ENCODE measurements at places on chromosomes 7 and 10. TPM values are rescaled to one million over a fixed set of nuclear protein-coding genes. Genes with fewer than 3 reads are reported as not detected.

XRCC2 gene
- polyA plus RNA-seq: 3.9 TPM

COX15 gene
- 41.2 TPM for polyA plus RNA-seq

TCAF2 gene
- 2.7 TPM for polyA plus RNA-seq

UPK3B gene
- 1.0 TPM for polyA plus RNA-seq

- DNase-seq: no peak
These were observed 57.8 kb downstream of the CARD11 start for GRCh38 chr7:2985866-2986265.

- no peak for DNase-seq
These were observed 26.7 kb upstream of the EN2 start for GRCh38 chr7:155431231-155431630.

DNA sequence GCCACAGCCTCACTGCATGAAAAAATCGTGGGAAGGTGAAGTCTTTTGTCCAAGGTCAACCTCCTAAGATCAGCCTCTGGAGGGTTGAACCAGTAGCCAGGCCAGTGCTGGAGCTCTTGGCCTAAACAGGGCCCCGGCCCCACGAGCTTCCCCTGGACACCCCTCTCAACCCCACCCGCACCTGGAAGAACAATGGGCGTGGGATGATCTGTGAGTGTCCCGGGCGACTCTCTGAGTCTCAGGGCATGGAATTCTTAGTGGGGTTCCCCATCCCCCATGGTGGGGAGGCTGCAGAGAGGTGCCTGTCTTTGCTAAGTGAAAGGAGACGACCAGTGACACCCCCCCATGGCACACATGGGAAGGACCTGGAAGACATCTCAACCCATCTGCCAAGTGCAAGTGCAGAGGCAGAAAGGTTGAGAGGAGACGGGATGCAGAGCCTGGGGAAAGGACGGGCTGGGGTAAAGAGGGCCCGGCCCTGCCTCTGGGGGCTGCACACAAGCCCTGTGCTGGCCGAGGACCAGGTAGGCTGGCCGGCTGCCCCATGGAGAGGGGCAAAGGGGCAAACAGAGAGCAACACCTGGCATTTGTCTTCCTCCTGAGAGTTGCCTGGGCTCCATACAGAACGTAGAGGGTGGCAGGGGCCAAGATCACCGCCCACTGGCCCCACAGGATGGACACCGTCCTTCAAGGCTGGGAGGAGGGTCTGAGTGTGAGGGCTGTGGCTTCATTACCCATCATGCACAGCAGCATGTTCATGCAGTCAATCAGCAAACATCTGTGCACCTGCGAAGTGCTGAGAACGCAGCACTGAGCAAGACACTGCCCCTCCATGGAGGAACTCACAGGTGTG lies 163.0 kb upstream of the PPP2R2D start:
- DNase-seq: no peak

DNA sequence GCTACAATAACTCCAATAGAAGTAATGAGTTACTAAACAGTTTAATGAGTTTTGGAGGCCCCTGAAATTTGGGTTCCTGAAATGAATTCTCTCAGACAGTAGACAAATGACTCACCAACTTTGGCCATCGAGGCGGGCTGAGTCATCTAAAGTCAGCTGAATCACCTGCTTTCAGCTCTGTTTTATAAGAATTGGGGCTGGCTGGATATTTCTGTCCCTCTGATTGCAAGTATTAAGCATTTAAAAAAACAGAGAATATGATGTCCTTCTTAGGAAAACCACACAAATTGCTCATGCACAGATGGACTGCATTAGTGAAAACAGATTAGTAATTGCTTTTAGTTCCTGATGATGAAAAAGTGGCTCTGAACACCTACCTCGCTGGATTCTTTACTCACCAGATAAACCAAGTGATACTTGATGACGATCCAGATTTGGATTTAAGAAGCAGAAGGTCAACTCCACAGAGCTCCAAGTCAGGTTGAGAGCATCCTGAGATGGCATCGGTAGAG lies 59.1 kb downstream of the ZNF365 start:
- no peak for DNase-seq

DNA sequence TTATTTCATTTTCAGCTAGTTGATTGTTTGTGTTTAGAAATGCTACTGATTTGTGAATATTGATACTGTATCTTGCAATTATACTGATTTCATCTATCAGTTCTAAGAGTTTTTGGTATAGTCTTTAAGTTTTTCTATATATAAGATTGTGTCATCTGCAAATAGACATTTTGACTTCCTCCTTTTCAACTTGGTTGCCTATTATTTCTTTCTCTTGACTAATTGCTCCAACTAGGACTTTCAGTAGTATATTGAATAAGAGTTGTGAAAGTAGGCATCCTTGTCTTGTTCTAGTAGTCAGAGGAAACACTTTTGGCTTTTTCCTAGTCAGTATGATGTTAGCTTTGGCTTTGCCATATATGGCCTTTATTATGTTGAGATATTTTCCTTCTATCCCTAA lies 20.4 kb downstream of the PHTF2 start:
- no peak for DNase-seq

DNA sequence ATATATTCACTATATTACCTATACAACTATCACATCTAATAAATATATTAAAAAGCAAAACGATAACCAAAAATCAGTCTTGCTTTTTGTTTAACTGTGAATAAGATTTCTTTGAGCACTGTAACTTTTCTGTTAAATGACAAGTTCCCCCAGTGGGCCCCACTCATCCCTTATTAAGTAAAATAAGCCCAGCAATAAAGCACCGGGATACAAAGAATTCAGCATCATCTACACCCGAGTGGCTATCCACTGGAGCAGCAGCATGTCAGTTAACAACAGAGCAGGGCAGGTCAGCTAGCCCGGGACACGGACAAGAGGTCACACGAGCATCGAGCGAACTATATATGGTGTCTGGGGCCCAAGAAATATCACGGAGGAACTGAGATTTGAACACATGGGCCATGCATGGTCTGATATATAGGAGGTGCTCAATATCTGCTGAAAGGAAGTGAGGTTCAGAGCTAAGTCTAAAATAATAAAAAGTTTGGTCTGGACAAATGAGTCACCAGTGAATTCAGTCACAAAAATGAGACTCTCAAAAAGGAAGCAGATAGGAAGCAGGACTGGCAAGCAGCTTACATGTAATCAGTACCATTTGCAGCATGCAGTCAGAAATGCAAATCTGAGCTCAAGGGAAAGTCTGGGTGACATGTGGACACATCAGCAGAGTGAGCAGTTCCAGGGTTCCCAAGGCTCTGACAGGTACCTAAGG lies 4.1 kb downstream of the ERCC6 start:
- no peak for DNase-seq

DNA sequence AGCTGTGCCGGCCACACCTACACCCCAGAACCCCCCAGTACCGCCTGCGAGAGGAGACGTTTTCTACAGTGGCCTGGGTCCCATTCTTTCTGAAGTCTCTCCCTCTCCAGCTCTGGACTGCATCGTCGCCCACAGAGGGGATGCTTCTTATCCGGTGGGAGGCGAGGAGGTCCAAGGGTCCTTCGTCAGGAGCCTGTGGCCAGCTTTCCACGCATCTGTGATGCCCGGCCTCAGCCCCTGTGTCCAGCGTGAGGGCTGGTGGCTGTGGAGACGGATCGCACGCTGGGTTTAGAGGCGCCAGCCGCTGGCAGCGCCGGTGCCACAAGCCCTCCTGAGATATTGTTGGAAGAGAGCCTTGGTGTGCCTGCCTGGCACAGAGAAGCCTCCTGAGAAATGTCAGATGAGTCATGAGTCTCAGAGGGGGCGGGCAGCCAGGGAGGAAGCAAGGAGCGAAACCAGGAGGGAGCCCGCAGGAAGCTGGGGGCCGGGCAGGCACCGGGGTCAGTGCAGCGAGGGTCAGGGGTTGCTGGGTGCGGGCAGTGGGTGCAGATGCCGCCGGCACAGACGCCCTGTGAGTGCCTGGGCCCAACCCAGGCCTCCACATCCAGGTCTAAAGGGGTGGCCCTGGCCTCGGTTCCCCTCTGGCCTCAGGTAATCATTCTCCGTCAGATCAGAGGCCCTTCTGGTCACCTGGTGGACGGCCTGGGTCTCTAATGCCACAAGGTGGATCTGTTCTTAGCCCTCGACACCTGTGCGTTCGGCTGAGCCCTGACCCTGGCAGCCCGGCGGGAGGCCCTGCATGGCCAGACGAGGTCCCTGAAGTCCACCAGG lies 86.0 kb upstream of the DIP2C start:
- DNase-seq: no peak

DNA sequence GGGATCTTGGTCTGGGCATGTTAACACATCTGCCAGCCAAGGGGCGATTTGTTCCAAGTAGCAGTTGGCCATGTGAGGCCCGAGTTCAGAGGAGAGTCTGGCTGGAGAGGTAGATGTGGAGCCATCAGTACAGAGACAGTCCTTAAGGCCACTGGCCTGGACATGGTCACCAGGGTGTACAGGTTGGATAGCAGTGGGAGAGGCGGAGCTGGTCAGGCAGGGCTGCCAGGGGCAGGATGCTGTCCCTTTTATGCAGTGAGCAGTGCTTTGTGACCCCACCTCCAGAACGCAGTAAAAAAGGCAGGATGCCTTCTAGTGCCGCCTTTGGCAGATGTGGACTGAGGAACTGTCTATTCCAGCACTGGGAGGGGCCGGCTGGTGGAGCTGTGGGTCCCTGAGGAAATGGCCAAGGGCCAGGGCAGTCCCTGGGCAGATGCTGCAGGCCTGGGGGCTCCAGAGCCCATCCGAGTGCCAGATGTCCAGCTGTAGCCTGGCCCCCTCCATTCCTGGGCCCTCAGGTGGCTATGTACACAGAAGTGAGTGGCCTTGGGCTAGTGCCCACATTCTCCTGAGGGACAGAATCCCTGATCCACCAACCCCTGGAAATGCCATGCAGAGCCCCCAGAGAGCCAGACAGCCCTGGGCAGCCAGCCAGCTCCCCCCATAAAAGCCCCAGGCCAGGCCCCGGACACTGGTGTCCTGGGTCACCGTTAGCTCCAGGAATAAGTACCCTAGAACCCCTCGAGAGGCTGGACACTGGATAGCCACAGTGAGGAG lies 17.2 kb upstream of the MYL7 start:
- DNase-seq: no peak

- DNase-seq: no peak
These were observed 214.2 kb downstream of the ANK3 start for GRCh38 chr10:60175441-60175971.

- DNase-seq: no peak
These were observed 457.6 kb upstream of the KLF6 start for GRCh38 chr10:4242561-4243035.

- peak; percentile 72 for DNase-seq
These were observed 39.3 kb downstream of the FAS start for GRCh38 chr10:89029785-89030437.

GRCh38 chr7:2585446-2585845 lies 26.7 kb downstream of the IQCE start:
- DNase-seq: no peak

GRCh38 chr7:50837965-50838364 lies 55.3 kb upstream of the GRB10 start:
- DNase-seq: no peak

- peak; percentile 14 for DNase-seq
These were observed 266.8 kb downstream of the SORCS1 start for GRCh38 chr10:106897719-106898118.

GRCh38 chr10:43188702-43189101 lies 50.5 kb downstream of the CSGALNACT2 start:
- DNase-seq: no peak

GRCh38 chr10:33045421-33045820 lies 87.4 kb upstream of the ITGB1 start:
- DNase-seq: no peak

DNA sequence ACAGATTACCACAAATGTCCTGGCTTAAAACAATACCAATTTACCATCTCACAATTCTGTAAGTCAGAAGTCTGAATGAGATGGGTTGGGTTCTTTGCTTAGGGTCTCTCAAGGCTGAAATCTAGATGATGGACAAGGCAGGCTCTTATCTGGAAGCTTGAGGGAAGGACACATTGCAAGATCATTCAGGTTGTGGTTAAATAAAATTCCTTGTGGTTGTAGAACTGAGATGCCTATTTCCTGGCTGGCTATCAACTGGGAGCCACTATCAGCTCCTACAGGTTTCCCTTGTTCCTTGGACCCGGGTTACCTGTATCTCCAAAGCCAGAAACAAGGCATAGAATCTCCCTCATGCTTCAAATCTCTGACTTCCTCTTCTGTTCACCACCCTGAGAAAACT lies 148.4 kb downstream of the MDFIC start:
- no peak for DNase-seq

DNA sequence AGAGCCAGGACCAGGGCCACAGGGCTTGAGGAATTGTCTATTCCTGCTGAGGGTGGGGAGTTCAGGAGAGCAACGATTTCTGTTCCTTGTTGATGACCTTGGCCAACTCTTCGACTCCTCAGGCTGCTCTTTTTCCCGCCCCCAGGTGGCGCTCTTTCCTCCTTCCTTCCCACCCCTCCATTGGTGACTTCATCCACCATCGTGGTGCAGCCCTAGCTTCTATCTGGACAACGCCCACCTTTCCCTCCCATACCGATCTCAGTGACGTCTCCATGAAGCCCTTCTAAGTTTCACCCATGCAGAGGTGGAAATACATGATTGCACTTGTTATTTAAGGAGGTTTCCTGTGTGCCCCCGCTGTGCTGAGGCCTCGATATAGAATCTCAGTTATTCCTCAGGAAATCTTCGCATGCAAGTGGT lies 22.1 kb upstream of the CARD11 start:
- DNase-seq: no peak

DNA sequence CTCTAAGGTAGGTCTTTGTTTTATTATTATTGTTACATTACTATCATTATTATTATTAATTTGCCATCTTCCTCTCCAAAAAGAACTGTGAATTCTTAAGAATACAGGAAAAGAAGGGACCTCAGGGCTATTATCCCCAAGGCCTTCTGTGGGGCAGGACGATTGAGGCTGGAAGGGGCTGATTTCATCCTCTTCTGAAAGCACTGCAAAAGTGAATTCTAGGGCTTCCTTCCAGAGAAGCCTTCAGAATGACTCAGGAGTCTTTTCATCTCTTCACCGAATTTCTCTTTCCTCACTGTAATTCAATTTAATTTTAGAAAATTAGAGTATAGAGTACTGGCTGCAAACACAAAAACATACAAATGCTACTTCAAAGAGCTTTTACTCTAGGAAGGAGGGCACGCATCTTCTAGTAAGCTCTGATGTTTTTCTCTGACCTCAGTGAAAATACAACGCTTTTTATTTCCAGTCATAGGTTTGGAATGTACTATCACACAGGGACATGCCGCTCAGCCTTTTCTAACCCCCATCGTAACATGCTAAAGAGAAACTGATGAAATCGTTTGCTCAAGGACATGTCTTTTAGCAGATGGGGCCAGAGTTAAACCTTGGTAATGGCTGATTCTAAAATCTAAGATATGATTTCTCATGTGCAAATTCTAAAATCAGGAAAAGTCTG lies 280.2 kb upstream of the PITRM1 start:
- DNase-seq: no peak

DNA sequence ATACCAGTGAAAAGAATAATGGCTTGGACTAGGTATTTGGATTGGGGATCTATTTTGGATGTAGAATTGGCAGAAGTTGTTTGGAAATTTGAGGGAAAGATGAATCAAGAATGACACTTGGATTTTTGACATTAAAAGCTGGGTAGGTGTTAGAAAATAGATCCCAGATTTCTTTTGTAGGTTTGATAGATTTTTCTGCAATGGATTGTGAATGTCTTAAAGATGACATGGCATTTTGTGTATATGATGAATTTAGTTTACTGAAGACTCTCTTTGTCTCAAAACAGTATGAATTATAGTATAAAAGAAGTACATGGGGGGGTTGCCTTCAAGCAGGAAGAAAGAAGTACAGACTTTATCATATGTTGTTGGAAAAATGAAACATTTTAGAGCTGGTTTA lies 75.8 kb downstream of the MPLKIP start:
- DNase-seq: no peak

GRCh38 chr10:15824498-15824897 lies 35.8 kb downstream of the MINDY3 start:
- DNase-seq: no peak

GRCh38 chr7:149050941-149051340 lies 22.6 kb upstream of the PDIA4 start:
- DNase-seq: no peak

All from spinal cord (tissue), 10 donors.